Omental fat pad (tissue), 4 donors: ENCODE measurements at places on chromosomes 13 and 19.

GRCh38 chr19:54707962-54708361 is 16.3 kb upstream of the KIR3DL3 start:
- DNase-seq: no peak

DNA sequence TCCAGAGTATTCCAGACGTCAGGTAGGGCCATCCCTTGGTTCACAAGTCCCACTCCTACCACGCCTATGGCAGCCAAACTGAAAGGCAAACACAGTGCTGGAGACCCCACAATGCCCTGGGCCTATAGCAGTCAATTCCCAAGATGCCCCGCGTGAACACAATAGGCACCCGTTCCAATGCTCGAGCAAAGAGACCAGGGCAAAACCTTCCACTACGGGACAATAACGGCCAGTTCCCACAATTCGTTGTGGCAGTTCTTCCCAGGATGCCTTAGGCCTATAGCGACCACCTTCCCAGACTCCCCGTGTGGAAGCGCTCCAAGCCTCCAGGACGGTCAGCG is 538 bp downstream of the ZNF428 start:
- no peak for DNase-seq

DNA sequence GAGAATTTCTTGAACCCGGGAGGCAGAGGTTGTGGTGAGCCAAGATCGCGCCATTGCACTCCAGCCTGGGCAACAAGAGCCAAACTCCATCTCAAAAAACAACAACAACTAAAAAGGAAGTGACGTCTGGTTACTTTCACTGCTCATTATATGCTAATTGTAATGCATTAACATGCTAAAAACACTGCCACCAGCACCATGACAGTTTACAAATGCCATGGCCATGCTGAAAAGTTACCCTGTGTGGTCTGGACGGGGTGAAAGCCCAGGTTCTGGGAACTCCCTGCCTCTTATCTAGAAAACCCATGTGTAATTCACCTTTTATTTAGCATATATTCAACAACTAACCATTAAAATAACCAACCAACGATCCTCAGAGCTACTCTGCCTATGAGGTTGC is 28.1 kb downstream of the CPT1C start:
- no peak for DNase-seq

DNA sequence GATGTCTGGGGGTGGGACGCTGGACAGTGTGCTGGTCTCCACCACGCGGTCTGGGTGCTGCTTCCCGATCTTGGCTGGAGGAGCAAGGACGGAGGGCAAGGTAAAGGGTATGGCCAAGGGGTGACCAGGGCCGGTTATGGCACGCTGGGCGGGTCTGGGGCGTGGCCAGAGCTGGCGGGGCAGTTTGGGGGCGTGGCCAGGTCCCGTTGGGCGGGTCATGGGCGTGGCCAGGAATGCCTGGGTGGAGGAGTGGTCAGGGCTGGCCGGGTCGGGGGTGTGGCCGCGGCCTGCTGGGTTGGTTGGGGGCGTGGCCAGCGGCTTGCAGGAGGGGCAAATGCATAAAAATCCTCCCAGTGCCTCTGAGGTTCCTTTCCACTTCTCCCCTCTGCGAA is 19.2 kb downstream of the GPX4 start:
- DNase-seq: peak; percentile 69

DNA sequence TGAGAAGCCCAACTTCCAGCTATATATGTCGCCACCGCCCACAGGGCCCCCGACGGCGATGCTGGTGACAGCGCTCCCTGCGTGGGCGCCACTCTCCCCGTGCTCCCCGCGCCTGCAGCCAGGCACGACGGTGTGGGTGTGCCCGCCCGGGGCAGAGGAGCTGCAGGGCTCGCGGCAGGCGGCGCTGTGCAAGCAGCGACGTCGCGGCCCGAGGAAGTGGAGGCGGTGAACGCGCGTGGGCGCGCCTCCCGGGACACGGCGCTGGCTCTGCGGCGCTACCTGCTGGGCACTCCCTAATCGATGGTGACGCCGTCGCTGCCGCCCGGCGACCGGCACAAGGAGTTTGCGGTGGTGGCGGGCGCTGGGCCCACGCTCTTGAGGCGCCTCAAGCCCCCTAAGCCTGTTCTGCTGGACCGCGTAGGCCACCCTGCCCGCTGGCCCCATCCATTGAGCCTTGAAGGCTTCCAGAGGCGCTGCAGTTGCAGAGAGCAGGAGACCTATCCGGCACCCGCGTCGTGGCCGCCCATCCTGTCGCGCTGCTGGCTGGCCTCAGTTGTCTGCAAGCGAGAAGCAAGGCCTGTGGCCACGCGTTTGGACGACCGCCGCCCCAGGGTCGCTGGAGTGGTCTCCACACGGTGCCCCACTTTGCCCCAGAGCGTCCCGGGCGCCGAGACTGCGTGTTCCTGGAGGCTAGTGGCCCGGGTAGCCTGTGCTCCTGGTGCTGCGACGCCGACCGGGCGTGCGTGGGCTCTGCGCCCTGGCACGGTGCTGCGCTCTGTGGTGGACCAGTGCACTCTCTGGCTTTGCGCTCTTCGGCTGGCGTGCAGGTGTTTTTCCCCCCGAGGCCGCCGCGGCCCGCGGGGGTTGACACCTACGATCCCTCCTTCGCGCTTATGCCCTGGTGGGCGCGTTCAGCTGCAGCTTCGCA is 23.1 kb downstream of the LRFN3 start:
- no peak for DNase-seq

GRCh38 chr19:10730932-10731331 is 13.1 kb downstream of the DNM2 start:
- no peak for DNase-seq
